Esophagus muscularis mucosa (tissue), 4 donors: ENCODE measurements at places on chromosomes 3 and 15. TPM values are rescaled to one million over a fixed set of nuclear protein-coding genes. Genes with fewer than 3 reads are reported as not detected.
A peak's percentile ranks its signal among the peaks of the same experiment; 100 is the strongest.

- DNase-seq, result no peak
Observed at GRCh38 chr15:63155486-63155885, 1.8 kb downstream of the RPS27L start.

UMPS gene
- total RNA-seq, result 20.7 TPM

SQOR gene
- total RNA-seq, result 49.8 TPM

GPR176 gene
- 5.1 TPM for total RNA-seq

GRCh38 chr15:63487076-63487757, 17.2 kb upstream of the USP3 start:
- peak; percentile 97 for DNase-seq

CCR9 gene
- not detected for total RNA-seq

DNA sequence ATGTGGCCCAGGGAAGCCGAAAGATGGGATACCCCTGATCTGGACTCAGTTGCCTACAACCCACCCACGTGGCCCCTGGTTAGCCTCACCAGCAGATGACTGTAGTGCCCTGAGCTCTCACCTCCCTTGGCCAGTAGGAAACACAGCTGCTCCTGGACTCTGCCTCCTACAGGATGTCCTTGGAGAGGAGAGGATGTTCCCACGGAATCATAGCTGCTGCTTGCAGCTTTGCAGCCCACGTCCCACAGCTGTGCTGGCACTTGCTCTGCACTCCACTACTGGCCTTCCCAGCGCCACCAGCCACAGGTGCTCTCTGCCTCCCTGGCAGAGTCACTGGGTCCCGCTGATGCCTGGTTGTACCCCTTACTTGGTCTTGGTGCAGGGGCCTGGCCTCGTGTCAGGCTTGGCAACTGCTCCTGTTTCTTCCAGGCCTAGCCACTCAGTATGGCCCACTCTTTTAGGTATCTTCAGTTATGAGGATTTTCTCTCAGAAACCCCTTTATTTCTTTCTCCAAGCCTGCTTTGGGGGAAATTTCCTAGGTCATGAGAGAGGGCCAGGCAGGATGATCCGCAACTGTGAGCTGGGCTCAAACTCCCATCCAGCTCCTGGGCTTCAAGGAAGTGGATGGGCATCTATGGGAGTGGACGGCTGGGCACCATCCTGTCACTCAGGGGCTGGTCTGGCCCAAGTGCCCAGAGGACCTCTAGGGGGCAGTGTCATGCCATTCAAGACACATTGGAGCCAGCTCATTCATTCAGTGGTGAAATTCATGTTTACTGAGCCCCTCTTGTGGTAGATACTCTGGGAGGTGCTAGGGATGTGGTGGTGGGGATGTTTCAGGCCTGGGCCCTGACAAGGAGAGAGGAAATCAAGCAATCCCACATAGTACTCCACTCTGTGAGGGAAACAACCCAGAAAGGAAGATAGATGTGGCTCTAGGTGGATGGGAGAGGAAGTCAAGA, 16.2 kb upstream of the VILL start:
- DNase-seq, result no peak

CNTN4 gene
- total RNA-seq, result 10.7 TPM

TRH gene
- total RNA-seq, result not detected

GRCh38 chr15:60374628-60375081, 23.1 kb downstream of the ANXA2 start:
- DNase-seq, result no peak

DNA sequence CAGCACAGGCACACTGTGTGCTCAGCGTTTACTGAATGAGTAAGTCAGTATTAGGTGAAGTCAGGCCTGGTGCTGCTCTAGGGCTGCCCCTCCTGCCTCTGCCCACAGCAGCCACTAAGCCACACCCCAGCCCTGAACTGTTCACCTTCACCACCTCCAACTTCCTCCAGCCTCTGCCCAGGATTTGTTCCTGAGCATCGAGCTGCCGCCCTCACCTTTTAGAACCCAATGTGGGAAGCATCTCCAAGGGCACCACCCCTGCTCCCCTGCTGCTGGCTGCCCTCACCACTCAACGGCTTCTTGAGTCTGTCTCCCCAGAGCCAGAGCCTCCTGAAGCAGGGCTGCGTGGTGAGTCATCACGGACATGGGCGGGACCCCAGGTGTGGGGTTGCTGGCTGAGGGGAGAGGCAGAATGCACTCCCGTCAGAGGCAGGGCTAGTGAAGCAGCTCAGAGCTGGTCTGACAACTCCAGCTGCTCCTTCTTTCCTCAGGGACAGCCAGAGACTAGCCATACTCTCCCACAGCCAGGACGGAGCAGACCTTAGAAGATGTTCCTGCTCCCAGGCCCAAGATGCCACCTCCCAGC, 5.8 kb downstream of the HYAL2 start:
- DNase-seq, result no peak

DNA sequence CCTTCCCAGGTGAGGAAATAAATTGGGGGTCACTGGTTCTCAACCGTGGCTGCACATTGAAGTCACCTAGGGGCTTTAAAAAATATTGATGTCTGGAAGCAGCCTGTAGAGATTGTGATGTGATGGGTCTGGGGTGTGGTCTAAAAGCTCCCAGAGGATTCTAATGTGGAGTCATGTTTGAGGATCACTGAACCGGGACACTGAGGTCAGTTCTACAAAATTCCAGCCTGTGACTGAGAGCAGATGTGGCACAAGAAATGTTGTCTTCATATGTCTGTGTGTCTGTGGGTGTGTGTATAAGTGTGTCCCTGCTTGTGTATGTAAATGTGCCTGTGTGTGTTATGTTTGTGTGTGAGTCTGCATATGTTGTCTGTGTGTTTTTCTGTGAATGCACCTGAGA, 79.9 kb downstream of the TLE3 start:
- no peak for DNase-seq

DNA sequence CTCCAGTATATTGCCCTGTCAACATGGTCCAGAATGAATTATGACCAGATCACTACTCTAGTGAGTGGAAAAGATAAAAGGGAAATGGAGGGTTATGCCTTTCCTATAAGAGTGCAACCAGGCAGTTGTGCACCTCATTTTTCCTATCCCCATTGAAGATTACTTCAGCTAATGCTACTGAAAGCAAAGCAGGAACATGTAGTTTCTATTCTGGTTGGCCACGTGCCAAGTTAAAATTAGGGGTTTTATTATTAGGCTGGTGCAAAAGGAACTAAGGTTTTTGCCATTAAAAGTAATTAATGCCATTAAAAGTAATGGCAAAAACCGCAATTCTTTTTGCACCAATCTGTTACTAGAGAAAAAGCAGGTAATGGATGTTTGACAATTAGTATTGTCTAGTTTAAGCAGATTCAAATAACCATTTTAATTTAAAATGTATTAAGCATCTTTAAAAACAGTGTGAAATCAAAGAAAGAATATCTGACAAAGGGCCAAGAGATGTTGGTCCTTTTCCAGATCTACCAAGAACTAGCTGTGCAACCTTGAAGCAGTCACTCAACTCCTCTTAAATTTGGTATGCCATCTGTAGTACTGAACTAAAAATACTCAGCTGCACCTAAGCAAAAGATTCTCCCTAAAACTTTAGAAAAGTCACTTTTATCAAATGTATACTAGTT, 567.5 kb upstream of the CCDC54 start:
- no peak for DNase-seq

CPEB1 gene
- total RNA-seq, result 8.1 TPM

DNA sequence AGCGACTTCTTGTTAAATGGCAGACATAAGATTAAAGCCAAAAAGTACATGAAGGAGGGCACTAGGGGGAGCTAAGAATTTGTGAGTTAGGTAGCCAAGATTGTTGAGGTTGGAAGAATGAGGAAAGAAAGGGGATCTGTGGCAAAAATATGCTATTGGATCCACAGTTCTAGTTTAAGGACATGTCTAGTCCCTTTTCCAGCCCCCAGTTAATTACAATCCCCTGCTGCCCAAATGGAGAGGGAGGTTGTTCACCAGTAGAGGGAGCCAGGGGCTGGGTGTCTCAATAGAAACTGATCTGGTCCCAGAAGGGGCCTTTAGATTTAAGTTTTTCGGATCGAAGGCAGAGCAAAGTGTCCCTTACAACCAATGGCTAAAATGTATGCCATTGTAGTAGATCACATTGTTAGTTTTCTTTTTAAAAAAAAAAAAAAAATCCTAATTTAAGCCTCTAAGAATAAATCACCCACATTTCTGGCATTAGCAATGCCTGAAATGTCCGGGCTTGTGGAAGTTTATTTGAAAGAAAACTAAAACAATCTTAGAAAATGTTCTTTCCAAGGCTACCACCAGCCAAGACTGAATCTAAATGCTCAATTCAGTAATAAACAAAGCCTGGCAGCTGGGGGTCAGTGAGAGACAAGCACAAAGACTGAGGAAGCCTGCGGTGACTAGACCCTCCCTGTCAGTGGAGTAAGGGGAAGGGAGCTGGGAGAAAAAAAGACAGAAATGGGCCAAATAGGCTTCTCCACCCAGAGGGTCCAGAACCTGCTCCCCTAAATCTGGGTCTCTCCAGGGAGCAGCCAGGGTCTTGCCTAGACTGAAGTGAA, 7.1 kb downstream of the COL8A1 start:
- no peak for DNase-seq

MUC13 gene
- total RNA-seq, result not detected

- DNase-seq, result no peak
Observed at GRCh38 chr3:43094851-43095250, 11.0 kb downstream of the POMGNT2 start.

DNA sequence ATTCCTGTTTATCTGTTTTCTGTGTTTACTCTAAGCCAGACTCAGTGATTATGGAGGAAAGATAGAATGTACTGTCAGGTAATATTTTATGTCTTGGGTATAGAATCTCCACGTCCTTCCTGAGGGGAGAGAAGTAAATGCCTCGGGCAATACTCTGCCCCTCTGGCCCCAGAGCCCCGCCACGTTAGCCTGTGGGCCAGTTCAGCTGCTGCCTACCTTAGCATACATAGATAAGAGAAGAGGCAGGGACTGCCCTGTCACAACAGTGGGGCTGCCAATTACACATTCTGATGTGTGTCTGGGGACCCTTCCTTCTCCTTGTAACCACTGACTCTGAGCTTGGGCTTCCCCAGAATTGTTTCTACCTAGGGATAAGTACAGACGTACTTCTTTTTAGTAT, 347.7 kb upstream of the ATP11B start:
- DNase-seq, result no peak

DNA sequence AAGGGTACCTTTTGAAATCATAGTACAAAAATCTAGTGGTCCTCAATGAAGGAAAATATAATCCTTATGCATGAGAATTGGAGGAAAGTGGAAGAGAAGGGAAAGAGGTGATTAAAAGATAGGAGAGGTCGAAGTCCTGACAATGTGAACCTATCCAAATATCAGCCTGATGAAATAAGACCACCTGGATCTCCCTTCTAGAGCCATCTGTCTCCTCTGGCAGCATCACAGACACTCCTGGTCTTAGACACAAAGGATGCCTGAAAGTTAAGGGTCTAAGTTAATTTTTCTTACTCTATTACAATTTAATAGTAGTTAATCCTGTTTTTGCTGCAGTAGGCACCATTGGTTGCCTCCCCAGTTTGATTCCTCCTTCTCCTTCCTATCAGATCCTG, 11.1 kb upstream of the TMED3 start:
- no peak for DNase-seq
